ENCODE measurements at places on chromosomes 4 and X.

DNA sequence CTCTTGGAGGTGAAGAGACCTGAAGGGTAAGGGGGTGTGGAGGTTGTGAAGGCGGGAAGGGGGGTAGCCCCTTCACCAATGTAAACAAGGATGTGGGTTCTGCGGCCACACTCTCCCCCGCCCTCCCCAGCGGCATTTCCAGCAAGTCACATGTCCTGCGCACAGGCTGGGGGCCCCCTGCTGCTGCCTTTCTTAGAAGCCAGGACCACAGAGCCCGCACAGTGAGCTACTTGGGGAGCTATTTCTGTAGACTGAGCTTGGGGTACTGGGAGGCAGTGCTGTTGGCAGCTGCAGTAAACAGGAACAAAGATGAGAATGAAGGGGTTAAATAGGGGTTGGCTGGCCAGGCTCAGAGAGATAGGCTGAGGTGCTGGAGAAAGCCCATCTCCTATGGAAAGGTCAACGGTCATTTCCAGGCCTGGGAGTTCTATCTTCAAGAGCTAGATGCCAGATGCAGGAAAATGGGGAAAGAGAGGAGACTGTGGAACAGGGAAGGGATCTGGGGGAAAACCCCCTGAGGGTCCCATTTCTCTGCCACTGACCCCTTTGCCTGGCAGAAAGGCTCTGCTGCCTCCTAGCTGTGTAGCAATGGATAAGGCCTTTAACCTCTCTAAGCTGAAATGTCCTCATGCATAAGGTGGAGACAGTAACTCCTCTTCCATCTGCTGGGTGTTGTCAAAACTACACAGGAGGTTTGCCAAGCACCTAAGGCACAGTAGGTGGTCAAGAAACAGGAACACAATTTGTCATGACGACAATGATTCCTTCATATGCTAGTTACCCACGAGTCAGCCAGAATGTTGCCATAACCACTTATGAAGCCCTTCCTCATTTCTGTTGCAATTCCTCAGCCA, 18.5 kb upstream of the PIM2 start:
- DNase-seq, result peak; percentile 79

- peak; percentile 7 for DNase-seq
Measured at GRCh38 chr4:119038116-119038841, 97.4 kb upstream of the MYOZ2 start.

GRCh38 chr4:102684610-102685052, 76.1 kb downstream of the MANBA start:
- peak; percentile 37 for DNase-seq

DNA sequence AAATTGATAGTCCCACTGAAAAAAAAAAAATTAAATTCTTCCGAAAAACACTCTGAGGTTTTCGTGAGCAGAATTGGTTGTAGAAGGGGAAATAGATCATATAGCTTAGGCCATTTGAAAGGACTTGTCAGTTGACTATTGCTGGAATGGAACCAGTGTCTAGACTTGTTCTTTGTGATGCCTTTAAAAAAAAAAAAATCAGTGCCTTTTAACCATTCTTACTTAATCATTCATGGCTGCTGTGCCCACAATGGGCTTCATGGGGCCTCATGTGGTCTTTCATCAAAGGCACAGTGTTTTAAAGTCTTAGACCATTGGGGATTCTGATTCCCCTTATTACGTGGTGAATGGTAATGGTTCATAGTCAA, 139.3 kb downstream of the AFF1 start:
- DNase-seq, result no peak

GRCh38 chrX:109590176-109590575, 34.8 kb downstream of the KCNE5 start:
- no peak for DNase-seq

GRCh38 chr4:106588891-106589290, 220.3 kb upstream of the GIMD1 start:
- DNase-seq, result no peak

DNA sequence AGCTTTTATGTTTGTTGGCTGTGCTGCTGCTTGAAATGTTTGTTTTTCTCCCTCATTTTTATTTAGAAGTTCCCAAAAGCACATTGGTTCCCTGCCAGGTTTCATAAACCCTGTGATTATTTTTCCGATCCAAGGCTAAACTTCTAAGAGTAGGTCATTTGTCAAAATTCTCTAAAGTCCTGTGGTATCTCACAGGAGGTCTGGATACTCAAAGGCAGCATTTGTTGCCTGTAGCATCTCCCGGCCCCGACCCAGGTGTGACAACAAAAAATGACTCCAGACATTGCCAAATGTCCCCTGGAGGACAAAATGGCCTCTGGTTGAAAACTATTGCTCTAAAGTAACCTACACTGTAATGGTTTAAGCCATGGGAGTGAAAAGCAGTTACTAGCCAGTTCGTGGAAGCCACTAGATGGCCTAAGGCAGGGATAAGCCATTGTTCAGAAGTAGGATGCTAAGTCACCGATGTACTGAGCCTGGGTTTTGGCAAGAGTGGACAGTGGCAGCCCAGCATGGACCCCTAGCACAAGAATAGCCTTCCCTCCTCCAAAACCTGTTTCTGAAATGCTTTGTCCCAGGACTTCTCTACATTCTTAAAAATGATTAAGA, 256.1 kb downstream of the THOC2 start:
- DNase-seq, result no peak

Data from GM12878 (cell line).